ENCODE measurements at places on chromosomes 4 and X. TPM values are rescaled to one million over a fixed set of nuclear protein-coding genes. Genes with fewer than 3 reads are reported as not detected.

DNA sequence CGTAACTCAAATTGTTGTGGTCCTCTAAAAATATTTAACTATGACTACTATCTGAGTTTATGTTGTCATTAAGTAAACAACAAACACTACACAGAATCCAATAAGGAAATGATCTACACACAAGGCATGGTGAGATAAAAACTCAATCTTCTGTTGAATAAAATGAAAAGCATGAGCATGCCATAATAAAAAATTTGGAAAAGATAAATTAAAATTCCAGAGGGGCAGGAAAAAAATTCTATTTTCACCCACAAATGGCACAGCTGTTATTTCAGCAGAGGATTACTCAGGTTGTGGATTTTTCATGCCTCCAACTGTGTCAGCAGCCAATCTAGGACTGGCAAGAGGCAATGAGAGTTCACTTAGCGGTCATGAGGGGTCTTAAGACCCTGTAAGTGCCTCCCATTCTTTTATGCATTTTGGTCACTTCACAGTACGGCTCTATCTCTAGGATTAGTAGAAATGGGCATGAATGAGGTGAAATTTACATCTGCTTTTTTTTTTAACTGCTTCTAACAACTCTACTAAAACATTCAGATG is 639.8 kb upstream of the DIPK2B start:
- H3K4me1 ChIP-seq: no peaks in the 10 kb centered on the region
- no peaks in the 10 kb centered on the region for H3K36me3 ChIP-seq
- no peak for DNase-seq
- no peak overlapping the region for H3K4me3 ChIP-seq

GRCh38 chrX:103475381-103475780 is 43.9 kb downstream of the RAB40A start:
- no peak for DNase-seq
- H3K27ac ChIP-seq: no peak overlapping the region
- no peaks in the 10 kb centered on the region for H3K36me3 ChIP-seq
- no peaks in the 10 kb centered on the region for H3K4me1 ChIP-seq
- H3K27me3 ChIP-seq: no peaks in the 10 kb centered on the region

The FAT1 gene
- total RNA-seq: 106 TPM

DNA sequence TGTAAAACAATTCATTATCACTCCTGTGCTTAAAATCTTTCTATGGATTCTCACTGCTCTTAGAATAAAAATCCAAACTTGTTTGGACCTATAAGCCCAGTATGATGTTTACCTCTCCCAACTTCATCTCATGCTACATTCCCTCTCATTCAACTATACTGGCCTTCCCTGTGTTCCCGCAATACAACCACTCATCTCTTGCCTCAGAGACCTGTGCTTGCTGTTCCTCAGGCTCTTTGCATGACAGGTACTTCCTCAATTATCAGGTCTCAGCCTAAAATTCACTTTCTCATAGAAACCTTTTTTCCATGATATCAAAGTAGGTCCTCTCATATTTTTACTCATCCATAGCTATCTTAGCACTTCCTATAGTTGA is 71.7 kb downstream of the ENOX2 start:
- no peaks in the 10 kb centered on the region for H3K27me3 ChIP-seq
- H3K4me3 ChIP-seq: no peak overlapping the region
- H3K4me1 ChIP-seq: no peaks in the 10 kb centered on the region
- H3K36me3 ChIP-seq: no peaks in the 10 kb centered on the region
